ENCODE measurements at places on chromosomes 4 and X.

- DNase-seq: no peak
Observed at GRCh38 chrX:115260330-115260729, 26.4 kb upstream of the LRCH2 start.

DNA sequence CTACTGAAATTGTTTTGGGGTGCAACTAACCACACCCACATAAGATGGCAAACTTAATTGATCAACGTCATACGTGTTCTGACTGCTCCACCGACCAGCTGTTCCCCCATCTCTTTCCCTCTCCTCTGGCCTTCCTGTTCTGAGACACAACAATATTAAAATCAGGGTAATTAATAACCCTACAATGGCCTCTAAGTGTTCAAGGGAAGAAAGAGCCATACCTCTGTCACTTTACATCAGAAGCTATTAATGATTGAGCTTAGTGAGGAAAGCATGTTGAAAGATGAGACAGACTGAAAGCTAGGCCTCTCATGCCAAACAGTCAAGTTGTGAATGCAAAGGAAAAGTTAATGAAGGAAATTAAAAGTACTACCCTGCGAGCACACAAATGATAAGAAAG, 173.9 kb upstream of the FTHL17 start:
- DNase-seq: no peak

GRCh38 chrX:11626351-11626750, 39.4 kb downstream of the ARHGAP6 start:
- no peak for DNase-seq

DNA sequence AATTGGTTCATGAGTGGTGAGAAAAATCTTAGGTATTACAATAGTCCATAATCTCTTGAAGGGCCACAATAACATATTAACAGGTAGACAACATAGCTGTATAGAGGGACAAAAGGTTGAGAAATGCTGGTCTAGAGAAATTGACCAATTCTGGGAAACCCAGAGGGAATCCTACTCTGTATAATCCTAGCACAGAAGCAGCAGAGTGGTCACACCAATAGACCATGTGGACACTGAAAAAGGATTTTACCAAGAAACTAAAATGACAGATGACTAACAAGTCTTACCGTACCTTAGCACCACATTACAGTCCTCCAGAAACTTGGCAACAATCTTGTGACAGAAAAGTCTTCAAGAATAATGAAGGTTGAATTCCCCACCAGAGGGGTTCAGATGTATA, 169.1 kb upstream of the PCDH18 start:
- DNase-seq: no peak

GRCh38 chrX:39850630-39851152, 247.1 kb downstream of the BCOR start:
- no peak for DNase-seq

DNA sequence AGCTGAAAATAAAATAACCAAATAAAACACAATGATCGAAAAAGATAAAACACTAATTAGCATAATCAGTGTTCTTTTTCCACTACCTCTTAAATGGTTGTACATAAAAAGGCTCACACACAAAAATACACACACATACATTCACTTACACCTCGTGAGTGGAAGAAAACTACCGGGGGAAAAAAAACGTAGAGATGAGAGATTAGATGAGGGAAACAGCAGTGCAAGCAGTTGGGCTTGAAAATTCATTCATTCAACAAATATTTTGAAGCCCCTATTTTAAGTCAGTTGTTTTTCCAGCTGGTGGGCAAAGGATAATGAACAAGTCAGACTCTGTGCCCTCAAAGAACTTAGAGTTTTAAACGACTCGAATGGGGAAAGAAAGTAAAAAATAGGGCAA, 1.0 kb downstream of the TBCK start:
- no peak for DNase-seq

DNA sequence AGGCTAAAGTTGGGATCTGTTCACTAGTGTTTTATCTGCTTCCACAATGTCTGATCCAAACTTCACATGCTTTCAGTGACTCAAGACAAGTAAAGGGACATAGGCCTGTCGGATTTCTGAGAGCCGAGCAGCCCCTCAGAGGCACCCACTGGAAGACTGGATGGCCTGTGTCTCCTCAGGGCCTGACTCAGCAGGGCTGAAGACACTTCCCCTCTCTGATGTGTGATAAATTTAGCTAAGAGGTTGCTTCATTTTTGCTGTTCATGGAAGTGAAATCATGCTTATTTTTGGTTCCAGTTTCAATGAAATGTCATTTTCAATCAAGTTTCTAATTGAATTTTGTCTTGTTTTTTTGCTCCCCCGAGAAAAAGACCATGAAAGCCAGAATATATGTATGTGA, 93.7 kb downstream of the MXRA5 start:
- no peak for DNase-seq

- no peak for DNase-seq
Observed at GRCh38 chrX:49082271-49082871, 2.7 kb upstream of the WDR45 start.

DNA sequence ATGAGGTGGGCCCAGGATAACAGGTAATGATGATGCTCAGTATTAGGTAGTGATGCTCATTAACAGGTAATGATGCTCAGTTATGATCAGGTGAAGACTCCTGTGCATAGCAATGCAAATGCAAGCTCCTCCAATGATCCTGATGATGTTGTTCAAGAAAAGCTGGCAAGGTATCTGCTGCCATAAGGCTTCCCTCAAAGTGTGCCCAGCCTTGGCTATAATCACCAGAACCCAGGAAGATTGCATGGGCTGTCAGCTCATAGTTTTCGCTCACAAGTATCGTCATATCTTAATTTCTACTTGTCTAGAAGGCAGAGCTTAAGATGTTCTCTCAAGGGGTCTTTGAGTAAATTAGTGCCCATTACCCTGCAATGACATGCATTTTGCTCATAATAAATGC, 366.2 kb upstream of the CLNK start:
- no peak for DNase-seq

GRCh38 chrX:41304178-41304577, 29.8 kb upstream of the DDX3X start:
- no peak for DNase-seq

DNA sequence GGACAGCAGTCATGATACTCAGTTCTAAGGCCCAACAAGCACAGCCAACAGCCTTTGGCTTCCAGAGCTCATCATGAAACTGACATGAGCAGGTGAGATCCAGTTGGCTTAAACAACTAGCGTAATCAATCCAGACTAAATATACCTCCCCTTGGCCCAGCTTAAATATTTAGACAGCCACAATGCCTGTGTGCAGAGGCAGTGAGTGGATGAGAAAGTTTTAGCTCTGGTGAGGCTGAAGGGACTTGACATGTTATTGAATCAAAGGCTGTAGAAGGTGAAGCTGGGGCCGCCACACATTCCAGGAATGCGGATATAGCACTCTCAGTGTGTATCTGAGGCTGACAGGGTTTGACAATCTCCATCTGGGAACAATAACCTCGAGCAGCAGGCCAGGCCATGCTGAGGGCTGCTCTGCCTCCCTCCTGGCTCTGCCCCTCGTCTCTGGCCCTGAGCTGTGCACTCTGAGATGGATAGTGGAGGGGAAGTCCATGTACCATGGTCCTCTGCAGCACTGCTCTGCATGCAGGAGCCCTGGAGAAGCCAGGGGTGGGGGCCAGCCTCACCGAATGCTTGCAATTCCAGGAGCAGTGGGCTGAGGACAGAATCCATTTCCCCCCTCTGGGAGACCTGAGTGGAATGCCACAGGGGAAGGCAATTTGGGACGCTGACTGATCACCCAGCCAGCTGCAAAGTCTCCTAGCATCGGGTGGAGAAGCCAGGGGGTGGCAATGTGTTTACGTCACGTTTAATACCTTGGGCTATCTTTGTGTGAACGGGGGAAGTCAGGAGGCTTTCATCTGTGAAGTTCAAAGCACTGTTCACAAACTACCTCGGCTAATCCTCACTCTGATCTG, 37.3 kb upstream of the RASL11B start:
- no peak for DNase-seq

DNA sequence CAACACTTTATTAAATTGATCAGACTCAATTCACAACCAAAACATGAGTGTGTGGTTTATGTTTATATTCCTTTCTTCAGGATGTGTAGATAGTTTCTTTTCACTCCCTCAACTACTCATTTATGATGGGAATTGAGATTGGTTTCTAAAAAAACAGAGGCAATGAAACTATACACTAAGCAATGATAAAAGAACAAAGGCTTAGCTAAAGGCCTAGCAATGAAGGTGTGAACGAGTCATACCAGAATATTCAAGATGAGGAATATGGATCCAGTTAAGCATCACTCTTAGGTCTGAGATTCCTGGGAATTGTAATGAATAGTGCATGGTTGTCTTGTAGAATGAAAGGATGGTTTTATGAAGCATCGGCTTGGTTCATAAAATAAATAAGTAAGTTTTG, 17.5 kb upstream of the RASL11B start:
- no peak for DNase-seq

DNA sequence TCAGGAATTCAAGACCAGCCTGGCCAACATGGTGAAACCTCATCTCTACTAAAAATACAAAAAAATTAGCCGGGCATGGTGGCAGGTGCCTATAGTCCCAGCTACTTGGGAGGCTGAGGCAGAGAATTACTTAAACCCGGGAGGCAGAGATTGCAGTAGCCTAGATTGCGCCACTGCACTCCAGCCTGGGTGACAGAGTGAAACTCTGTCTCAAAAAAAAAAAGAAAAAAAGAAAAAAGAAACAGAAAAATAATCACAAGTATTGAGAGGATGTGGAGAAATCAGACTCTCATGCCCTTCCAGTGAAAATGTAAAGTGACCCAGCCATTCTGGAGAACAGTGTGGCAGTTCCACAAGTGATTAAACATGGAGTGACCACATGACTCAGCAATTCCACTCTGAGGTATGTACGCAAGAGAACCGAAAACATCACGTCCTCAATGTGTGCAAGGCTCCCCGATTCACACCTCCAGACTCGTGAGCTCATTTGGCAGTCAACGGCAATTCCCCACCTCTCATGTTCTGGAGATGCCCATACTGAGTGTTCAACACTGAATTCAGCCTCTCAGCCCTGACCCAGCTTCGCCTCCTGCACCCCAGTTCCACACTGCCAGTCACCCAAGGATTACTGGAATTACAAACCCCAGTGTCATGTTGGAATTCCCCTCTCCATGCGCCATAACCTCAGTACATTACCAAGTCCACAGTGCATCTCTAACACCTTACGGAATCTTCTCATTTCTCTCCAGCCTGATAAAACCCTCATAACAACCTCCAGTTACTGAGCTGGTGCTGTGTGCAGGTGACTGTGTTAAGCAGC, 21.1 kb downstream of the ACOX3 start:
- no peak for DNase-seq

GRCh38 chr4:165437691-165438090, 58.9 kb downstream of the CPE start:
- no peak for DNase-seq

DNA sequence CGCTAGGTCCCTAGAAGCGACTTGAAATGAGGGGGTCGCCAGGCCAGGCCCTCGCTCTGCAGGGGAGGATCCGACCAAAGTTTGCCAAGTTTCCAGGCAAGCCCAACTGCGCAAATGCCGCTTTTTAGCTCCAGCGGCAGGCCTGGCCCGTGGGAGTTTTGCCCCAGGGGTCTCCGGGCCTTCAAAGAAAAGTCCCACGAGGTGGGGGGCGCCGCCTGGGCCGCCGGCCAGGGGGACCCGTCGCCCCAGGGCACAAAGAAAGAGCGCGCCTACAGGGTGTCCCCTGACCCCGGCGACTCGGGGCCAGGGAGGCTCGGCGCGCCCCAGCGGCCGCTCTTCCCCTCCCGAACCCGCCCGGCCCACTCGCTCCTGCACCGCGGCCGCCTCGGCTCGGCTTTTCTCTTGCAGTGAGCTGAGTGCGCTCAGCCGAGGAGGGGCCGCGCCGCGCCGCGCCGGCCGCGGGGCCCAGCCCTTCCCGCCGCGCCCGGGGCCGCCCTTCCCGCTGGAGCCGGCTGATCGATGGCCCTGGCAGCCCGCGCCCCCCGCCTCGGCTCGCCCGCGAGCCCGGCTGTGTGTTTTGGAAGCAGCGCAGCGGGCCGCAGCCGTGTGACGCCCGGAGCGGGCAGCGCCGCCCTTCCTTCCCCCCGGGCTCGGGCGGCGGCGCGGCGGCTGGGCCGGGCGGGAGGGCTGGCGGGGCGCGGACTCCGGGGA, 754 bp upstream of the KLF3 start:
- DNase-seq: no peak

DNA sequence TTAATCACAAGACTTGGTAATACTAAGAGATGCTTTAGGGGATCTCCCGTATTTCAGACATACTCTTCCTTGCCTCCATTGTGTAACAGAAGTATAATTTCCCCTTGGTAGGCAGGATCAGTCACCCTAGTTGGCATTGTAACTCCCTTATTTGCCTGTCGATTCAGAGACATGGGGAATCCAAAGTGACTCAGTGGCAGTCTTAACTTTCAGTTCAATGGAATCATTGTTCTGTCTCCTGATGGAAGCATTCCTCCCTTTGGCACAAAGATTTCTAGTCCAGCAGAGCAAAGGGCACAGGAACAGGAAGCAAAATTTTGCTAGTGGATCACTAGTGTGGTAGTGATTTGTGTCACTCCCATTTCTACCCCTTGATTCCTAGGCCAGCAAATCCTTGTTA, 80.4 kb downstream of the DCUN1D4 start:
- DNase-seq: no peak

DNA sequence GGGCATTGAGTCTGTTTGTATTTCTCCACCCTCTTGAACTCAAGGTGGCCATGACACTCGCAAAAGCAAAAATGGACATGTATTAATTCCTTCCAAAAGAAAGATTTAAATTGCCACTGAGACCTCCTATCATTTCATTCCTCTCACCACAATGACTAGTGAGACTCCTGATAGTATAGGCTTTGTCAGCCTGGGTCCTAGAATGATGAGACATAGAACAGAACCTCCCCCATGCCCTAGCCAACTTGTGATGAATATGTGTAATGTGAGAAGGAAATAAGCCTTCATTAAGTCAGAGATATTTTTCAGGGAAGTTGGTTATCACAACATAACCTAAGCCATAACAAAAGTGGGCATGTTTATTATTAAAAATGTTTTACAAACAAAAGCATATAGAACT, 62.5 kb downstream of the ASB9 start:
- no peak for DNase-seq

DNA sequence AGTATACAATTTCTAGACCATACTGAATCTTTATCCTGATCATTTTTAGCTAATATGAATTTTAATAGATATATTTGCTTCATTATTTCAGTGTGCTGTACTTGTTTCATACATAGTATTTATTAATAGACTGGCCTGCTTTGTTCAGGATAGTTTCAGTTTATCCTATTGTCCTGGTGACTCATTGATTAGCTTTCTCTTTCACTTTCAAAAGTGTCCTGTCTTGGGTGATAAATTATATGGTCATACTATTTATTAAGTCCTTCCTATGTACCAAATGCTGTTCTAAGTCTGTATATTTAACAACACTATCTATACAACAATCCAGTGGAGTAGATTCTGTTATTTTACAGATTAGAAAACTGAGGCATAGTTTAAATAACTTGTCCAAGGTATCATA, 153.8 kb upstream of the RAPGEF2 start:
- no peak for DNase-seq
